ENCODE measurements at places on chromosomes 2 and 18.

DNA sequence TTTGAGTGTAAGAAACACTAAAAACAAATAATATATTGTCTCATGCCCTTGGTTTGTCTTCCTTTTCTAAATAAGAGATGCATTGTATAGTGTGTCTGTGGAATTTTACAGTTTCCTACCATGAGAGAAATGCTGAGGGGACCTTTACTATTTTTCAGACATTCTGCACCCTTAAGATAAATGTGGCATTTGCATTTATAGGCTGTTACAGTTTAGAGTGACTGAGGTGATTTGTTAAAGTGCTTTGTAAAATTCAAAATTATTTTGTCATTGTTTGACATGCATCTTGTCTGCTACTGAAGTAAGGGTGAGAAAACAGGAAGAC lies 78.9 kb upstream of the ZSWIM2 start:
- no peak for DNase-seq

DNA sequence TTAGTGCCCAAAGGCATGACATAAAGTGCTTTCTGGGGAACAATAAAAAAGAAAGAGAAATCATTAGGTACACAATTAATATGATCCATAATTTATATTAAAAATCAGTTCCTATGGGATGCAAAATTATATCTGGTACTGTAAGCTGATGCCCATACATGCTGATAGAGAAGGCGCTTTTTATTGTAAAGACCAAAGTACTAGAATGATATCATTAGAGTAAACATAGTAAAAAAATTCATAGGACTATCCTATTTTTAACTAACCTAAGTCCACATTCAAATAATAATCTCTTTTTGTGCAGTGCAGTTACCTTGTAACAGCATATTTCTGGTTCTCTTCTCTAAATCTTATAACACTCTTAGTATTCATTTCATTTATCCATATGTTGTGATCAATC lies 252.2 kb downstream of the ASXL3 start:
- no peak for DNase-seq

- no peak for DNase-seq
Measured at GRCh38 chr2:18987592-18988073, 370.8 kb downstream of the OSR1 start.

GRCh38 chr2:75799859-75800258 lies 89.1 kb upstream of the GCFC2 start:
- no peak for DNase-seq

GRCh38 chr2:119463136-119463535 lies 31.5 kb downstream of the TMEM37 start:
- no peak for DNase-seq

GRCh38 chr2:29662861-29663260 lies 258.5 kb downstream of the ALK start:
- DNase-seq: no peak

- DNase-seq: no peak
Measured at GRCh38 chr18:24841536-24841935, 381.1 kb downstream of the HRH4 start.

DNA sequence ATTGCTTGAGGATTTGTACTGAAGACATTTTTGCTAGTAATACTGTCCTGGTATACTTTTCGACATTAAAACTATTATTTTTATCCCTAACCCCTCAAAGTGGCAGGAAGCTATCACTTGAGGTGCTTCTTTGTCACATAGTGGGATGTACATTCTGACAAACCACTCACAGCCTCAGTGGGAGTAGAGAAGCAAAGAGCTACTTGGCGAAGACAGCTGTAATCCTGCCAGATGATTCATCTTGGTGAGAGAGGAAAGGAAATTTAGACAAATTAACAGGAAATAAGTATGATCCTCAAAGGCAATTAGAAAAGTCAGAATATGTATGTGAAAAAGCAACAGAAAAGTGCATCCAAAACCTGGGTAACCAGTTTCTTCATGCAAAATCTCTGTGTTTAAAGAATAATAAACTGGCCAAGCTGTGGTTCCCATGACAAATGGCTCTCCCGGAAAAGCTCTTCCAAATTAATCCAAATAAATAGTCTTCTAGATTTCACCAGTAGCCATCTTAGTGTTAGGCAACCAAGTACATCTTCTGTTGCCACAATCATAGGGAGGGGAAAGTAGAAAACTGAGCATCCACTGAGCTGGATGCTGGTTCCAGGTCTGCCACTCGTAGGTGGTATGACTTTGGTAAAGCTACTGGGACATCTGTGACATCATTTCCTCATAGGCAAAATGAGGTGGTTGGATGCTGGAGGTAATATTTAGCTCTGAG lies 308.0 kb upstream of the LYPD1 start:
- DNase-seq: no peak

DNA sequence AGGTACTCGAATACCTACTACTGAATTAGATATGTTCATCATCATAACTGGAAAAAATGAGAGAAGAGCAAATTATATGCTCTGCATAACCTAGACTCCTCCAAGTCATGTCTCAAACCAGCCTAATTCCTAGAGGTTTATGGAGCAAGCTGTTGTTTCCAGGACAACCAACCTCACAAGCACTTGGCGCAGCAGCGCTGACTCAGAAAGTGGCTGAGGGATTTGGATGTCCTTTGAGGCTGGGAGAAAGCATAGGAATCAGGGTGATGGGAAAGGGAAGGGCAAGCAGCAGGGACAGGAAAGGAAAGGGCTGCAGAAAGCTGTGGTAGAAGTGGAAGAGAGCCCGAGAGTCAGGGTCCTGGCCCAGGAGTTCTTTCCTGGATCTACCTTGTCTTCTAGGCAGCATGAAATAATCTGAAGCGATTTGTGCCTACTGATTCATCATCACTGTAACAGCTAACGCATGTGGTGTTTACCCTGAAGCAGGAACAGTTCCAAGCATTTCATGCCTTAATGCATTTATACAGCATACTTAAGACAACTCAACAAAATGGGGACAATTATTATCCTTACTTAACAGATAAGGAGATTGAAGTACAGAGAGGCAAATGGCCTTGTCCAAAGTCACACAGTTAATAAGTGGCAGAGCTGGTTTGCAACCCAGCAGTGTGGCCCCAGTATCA lies 3.7 kb downstream of the PLEK start:
- DNase-seq: no peak

- no peak for DNase-seq
Measured at GRCh38 chr2:187261705-187262104, 186.3 kb downstream of the CALCRL start.

GRCh38 chr2:224843141-224843540 lies 127.0 kb upstream of the CCDC195 start:
- no peak for DNase-seq

- no peak for DNase-seq
Measured at GRCh38 chr18:70386582-70386981, 97.7 kb downstream of the SOCS6 start.

Data from NCI-H2081 treated with DMSO at 0.1 percent for 48 hours (cell line).